ENCODE measurements at places on chromosomes 13 and 19. TPM values are rescaled to one million over a fixed set of nuclear protein-coding genes. Genes with fewer than 3 reads are reported as not detected.

The CEBPG gene
- 17.0 TPM for total RNA-seq

GRCh38 chr19:4913996-4914735 is 4.9 kb downstream of the UHRF1 start:
- DNase-seq, result no peak

DNA sequence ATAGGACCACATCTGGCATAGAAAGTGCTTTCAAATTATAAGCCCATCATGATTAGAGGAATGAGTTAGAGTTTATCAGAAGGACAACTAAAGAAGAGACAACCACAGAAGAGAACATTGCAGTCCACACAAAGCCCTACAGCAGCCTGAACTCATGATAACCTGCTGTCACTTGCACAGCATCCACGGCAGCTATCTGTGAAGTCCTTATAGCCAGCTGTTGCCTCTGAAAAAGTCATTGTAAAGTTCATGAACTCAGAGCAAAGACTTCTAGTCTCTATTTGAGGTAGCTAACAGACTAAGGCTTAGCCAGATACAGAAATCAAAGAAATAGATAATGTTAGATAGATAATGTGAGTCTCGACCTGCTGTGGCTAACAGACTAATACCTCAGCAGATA is 450.0 kb downstream of the KLF5 start:
- no peak for DNase-seq

GRCh38 chr19:48780631-48781391 is 25.5 kb downstream of the FGF21 start:
- no peak for DNase-seq

- DNase-seq, result no peak
These were observed 5.1 kb downstream of the ZSWIM9 start for GRCh38 chr19:48175578-48175977.
